Fibroblast of skin of left biceps (primary cell): ENCODE measurements at places on chromosomes 2 and 18.

DNA sequence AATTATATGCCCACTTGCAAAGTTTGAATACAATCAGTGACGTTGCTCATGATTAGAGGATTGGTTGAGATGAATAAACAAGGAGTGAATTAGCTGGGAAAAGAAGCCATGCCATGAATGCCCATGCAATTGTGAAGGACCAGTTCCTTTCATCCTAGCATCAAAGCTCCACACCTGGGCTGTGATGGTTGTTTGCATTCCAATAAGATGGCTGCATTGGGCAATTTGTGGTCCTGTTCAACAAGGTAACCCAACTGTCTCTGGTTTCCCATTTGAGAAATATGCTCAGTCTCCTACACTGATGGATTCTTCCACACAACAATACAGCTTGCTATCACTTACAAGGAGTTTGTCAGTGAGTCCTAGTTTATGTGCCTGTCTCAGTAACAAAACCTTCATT is 550.2 kb downstream of the STK39 start:
- no peak for DNase-seq

DNA sequence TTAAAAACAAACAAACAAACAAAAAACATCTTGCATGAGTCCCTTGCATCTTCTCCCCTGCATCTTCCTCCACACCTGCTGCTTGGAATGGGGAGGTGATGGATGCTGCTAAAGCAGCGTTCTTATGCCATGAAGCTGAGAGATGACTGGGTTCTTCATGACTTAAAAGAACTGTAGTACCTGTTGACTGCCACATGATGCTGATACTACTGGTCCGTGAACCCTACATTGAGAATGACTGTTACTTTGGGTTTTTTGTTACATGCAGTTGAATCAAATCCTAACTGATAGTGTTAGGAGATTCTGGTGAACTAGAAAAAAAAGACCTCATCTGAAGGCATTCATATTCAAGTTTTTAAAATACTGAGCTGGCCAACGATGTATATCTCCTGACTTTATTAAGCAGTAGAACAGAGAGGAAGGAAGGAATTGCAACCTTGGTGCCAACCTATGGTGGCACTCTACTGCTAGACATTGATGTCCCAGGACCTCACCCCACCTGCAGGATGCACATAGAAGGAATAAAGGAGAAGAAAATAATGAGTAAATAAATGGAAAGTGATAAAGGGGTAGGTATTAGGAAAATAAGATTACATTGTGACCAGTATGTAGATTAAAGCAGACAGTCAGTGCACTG is 63.2 kb upstream of the SPAG16 start:
- DNase-seq = no peak

DNA sequence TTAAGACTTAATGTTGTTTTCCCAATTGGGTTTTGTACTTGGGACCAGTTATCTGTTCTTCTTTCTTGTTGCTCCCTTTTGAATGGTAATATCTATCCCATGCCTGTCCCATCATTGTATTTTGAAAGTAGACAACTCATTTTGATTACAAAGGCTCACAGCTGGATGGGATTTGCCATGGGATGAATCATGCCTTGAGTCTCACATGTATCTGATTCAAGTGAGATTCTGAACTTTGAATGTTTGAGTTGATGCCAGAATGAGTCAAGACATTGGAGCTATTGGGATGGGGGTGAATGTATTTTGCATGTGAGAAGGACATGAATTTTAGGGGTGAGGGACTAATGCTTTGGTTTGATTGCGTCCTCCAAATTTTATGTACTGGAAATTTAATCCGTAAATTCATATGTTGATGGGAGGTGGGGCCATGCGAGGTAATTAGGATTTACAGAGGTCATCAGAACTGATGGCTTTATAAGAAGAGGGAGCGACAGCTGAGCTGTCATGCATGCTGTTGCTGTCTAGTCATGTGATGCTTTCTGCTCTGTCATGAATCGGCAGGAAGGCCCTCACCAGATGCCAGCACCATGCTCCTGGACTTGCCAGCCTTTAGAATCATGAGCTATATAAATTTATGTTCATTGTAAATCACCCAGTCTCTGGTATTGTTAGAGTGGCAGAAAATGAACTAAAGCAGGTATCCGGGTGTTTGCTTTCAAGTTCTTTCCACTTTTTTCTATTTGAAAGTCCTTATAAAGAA is 741.3 kb upstream of the RAB6C start:
- DNase-seq = peak; percentile 83

DNA sequence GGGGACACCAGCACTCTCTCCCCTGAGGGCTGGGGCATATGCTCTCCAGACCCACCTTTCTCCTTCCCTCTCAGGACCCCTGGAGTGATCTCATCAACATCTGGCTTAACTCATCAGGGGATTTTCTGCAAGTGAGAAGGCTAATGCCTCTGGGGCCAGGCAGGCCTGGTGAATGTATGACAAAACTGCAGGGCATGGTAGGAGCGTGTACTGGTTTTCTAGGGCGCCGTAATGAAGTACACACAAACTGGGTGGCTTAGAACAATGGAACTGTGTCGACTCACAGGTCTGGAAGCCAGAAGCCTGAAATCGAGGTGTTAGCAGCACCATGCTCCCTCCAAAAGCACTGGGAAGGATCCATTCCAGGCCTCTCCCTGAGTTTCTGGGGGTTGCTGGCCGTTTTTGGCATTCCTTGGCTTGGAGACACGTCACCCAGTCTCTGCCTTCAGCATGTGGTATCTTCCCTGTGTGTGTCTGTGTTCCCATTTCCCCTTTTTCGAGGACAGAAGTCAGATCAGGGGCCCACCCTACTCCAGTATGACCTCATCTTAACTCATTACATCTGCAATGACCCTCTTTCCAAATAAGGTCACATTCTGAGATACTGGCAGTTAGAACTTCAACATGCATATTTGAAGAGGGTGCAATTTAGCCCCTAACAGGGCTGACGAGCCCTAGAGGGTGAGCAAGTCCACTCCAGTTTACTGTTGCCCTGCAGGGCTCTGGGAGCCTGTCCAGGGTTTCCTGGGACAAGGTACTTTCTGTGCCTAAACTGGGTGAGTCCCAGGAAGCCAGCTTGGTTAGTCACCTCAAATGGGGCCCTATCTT is 45.5 kb upstream of the CAB39 start:
- peak; percentile 36 for DNase-seq

GRCh38 chr2:12205086-12205485 is 458.7 kb downstream of the LPIN1 start:
- no peak for DNase-seq
